ENCODE measurements at places on chromosomes 7 and 10.
A peak's percentile ranks its signal among the peaks of the same experiment; 100 is the strongest.

GRCh38 chr10:7082967-7083366, 327.9 kb downstream of the SFMBT2 start:
- no peak for DNase-seq

GRCh38 chr7:6128205-6128604, 97.0 kb downstream of the ANKRD61 start:
- DNase-seq, result no peak

DNA sequence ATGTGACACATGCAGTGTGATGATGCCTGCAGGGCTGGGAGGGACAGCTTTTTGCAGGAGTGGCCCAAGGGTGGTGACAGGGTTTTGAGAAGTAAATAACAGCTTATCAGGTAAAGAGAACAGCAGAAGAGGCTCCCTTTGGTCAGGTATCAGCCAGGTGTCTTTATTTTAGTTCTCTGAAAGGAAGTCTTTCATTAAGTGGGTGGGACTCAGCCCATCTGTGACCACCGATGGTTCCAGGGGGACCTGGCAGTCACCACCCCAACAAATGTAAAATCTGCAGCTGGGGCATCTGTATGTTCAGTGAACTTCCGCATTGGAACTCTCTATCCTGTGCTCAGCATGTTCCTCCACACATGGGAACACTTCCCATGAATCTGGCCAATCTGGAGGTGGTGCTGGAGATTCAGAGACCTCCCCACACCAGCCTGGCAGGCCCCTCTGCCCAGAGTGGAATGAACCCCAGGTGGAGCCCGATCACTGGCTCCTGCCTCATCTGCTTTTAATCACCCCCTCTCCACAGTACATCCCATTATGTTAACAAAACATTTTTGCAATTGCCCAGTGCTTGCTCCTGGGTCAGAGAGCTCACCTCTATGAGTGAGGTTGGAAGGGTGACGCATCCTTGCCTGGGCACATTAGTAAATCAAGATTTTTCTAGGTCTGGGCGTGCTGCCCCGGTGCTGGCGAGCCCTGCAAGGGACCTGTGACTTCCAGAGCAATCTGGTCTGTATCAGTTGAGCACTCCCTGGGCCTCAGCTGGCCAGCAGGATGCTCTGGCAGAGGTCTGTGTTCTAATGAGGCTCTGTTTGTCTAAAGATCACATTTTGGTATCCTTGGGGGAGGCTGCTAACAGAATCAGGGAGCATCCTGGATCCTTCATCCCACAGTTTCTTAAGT, 140.4 kb upstream of the GDF10 start:
- no peak for DNase-seq

GRCh38 chr7:16114633-16115032, 306.7 kb downstream of the CRPPA start:
- DNase-seq, result no peak

- no peak for DNase-seq
Measured at GRCh38 chr10:116803451-116804249, 45.6 kb upstream of the ENO4 start.

DNA sequence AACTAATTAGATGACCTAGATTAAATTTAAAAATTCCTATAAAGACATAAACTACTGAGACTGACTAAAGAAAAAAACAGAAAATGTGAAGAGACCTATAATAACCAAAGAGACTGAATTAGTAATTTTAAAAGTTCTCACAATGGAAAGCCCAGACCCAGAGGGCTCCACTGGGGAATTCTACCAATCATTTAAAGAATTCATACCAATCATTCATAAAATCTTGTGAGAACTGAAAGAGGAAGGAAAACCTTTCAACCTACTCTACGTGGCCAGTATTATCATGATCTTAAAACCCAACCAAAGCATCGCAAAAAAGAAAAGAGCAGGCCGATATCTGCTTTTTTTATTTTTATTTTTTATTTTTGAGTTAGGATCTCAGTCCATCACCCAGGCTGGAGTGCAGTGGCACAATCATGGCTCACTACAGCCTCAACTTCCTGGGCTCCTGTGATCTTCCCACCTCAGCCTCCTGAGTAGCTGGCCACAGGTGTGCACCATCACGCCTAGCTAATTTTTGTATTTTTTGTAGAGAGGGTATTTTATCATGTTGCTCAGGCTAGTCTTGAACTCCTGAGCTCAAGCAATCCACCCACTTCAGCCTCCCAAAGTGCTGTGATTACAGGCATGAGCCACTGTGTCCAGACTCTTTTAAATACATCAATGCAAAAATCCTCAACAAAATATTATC, 48.6 kb downstream of the DGKI start:
- peak; percentile 28 for DNase-seq

DNA sequence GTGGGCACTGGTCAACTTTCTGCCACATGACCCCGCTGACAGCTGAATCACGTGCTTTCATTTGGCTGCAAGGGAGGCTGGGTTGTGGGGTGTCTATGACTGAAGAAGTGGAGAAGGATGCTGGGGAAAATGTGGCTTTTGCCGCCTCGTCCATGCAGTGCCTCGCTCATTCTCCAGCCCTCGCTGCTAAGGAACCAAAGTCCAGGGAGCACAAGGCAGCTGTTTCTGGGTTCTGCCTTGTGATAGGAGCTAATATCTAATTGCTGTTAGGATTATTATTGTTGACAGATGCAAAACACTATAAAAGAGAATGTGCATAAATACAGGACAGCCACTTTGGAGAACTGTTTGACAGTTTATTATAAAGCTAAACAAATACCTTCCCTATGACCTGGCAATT, 4.9 kb upstream of the CAMK2B start:
- DNase-seq, result no peak

DNA sequence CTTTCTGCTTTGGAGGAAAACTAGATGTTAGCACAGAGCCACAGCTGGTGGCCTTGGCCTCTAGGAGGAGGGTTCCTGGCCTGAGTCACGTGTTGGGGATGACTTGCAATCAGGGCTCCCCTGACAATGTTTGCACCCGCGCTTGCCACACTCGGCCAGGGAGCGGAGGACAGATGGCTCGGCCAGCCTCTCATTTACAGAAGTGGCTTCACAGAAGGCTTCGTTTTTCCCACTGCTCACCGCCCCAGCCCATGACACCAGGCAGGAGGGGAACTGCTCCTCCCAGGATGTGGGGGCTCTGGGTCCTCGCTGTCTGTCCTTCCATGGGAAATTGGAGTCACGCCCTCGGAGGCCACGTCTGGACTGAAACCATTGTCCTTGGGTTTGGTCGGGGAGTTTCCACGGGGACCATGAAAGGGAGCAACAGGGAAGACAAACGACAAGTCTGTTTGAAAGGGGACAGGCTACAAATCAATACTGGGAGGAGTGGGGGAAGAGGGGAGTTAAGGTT, 49.6 kb upstream of the UBE3C start:
- DNase-seq, result no peak

DNA sequence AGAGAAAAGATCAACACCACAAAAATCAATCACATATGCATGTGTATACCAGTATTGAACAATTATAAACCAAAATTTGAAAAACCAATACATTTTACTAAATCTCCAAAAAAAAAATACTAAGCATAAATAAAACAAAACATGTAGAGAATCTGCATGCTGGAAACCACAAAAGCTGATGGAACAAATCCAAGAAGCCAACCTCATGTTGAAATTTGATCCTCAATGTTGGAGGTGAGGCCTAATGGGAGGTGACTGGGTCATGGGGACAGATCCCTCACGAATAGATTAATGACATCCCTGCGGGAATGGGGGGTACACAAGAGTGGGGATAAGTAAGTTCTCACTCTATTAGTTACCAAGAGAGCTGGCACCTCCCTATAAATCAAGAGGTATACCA, 82.5 kb downstream of the OAT start:
- no peak for DNase-seq

- DNase-seq, result no peak
Measured at GRCh38 chr10:128305601-128306345, 179.6 kb upstream of the MKI67 start.

DNA sequence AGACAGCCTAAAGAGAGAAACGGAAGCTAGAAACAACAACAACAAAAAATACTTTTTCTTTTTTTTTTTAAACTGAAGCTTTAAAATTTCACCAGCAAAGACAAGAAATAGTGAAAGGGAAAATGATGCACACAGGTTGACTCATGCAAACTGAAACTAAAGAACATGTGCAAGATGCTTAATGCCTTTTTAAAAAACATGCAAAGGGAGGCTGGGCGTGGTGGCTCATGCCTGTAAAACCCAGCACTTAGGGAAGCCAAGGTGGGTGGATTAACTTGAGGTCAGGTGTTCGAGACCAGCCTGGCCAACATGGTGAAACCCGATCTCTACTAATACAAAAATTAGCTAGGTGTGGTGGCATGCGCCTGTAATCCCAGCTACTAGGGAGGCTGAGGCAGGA, 15.1 kb upstream of the CUBN start:
- no peak for DNase-seq

GRCh38 chr7:16055263-16055976, 365.9 kb downstream of the CRPPA start:
- no peak for DNase-seq

- DNase-seq, result no peak
Measured at GRCh38 chr10:118844731-118845521, 90.2 kb upstream of the CACUL1 start.

DNA sequence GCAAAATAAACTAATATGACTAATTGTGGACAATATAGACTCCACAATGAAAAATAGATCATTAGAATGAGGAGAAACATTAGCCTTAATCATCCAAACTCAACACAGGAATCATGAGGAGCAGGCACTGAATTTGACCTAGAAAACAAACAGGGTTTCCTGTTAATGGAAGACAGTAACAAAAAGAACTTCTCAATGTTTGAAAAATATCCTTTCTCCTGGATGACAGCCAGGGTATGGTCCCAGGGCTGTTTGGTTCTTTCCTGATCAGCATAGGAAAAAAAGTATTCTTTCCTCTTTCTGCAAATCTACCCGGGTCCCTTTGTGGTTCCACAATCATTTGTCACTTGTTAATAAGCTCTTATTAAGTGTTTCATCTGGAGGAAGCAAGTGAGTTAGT, 145.3 kb upstream of the SVIL start:
- DNase-seq, result no peak

GRCh38 chr10:52652431-52653262, 119.9 kb downstream of the MBL2 start:
- no peak for DNase-seq

DNA sequence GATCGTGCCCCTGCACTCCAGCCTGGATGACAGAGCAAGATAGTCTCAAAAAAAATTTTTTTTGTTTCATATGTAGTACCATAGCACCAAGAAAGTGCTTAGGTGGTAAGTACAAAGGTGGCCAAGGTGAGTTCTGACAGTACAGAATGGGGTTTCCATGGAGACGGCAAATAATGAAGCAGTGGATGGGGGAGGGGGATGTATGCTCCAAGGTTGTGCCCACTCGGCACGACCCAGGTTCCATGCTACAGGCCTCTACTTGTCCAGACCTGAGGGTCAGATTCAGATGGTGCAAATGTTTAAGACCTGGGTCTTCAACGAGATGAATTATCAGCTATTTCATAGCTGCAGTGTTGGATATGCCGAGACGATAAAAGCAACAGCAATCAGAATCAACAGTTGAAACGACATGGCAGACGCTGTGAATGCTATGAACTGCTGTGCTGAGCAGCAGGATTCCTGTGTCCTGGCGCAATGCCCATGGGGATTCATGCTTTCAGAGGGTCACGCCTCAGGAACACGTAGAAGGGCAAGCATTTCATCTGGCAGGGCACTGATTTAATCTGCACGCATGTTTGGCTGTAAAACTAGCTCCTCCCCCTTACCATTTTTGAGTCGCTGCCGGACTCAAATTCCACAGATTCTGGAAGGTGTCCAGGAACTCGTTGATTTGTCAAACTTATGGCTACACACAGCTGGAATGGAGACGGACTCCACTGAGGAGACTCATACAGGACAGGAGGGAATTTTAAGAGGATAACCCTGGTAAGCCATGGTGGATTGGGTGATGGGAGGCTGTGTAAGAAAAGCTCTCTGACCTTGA, 256.5 kb downstream of the FRMD4A start:
- no peak for DNase-seq

- peak; percentile 67 for DNase-seq
Measured at GRCh38 chr10:75165684-75166622, 44.6 kb upstream of the VDAC2 start.

GRCh38 chr10:11331726-11332125, 279.7 kb downstream of the USP6NL start:
- DNase-seq, result no peak

- no peak for DNase-seq
Measured at GRCh38 chr10:106457522-106457921, 707.0 kb downstream of the SORCS1 start.

- no peak for DNase-seq
Measured at GRCh38 chr7:2405201-2405600, 1.8 kb downstream of the CHST12 start.

DNA sequence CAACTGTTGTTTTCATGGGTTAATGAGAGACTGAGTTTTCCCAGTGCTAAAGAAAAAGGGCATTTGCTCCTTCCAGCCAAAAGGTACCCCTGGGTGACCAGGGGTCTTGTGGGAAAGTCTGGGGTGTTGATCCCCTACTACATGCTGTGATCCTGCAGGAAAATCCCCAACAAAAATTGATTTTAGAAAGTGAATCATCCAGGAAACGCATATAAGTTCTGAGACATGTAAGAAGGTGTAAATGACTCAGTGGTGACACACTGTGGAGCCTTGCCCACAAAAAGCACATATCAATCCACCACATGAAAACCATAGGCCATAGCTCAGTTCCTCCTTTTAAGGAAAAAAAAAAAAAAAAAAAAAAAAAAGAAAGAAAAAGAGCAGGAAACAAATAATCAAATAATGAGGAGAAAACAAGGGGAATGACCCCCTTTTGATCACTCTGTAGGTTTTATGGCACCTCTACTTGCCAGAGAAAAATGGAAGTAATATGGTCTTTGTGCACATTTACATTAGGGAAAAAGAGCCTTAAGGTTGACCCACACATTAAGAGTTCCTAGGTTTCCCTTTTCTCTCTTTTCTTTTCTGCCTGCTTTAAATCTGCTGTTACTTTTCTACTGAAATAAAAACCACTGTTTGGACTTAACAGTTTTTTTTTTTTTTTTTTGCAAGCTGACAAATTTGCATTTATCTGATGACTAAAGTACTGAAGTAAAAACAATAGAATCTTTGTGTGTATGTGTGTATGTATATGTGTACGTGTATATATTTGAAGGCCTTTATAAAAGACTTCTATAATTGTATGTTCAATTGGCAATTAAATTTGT, 386.0 kb downstream of the KIF20B start:
- peak; percentile 23 for DNase-seq

DNA sequence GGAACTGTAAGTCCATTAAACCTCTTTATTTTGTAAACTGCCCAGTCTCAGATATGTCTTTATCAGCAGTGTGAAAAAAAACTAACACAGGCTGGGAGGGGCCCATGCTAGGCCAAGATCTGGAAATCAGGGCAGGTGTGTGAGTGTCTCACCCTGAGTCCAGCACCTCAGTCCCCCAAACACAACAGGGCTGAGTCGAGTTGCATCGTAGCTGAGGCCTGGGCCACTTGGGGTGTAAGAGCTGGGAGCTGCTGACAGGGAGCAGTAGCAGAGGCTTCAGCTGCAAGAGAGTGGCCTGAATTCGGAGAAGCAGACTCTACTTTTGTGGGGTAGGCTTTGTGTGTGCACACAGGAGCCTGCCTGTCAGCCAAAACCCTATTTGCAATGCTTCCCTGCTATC, 553.1 kb downstream of the PTPRN2 start:
- DNase-seq, result no peak

All from GM13977 (cell line).